ENCODE measurements at places on chromosomes 11 and 22. TPM values are rescaled to one million over a fixed set of nuclear protein-coding genes. Genes with fewer than 3 reads are reported as not detected.

APOA5 gene
- total RNA-seq: not detected

- no peak for DNase-seq
These were observed 53.3 kb downstream of the FAT3 start for GRCh38 chr11:92277871-92278270.

GRCh38 chr11:69295995-69296889 is 2.3 kb downstream of the MYEOV start:
- DNase-seq: no peak

FOLR1 gene
- not detected for total RNA-seq

OR52I1 gene
- total RNA-seq: not detected

DNA sequence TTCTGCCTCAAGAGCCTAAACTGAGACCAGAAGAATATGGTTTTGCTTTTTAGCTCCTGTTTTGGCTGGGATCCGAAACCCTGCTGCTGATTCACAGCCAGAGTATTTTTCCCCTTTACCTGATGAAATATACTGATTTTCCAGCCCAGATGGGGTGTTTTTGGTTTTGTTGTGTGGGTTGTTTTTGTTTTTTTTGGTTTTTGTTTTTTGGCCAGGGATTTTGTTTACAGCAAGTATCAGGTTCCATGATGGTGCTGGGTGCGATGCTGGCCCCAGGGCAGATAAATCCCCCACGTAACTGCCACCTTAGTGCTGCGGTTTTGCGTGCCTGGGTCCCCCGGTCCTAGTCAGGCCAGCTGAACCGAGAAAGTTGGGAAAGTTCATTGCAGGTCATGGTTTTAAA is 103.7 kb downstream of the ZBTB16 start:
- no peak for DNase-seq

CD3D gene
- 557 TPM for total RNA-seq

GRCh38 chr11:25734591-25735211 is 597.2 kb upstream of the ANO3 start:
- DNase-seq: no peak

MRE11 gene
- 44.2 TPM for total RNA-seq

- no peak for DNase-seq
These were observed at the start of gene MRGPRF for GRCh38 chr11:69013009-69013951. Gene MRGPRF (minus strand): TSS chr11:69013246. CDS start chr11:69009901, 3,345 bp downstream.

CACNA1I gene
- total RNA-seq: 8.4 TPM

- DNase-seq: peak; percentile 24
These were observed 122.4 kb downstream of the ETS1 start for GRCh38 chr11:128464878-128465450.

TMEM191C gene
- 2.0 TPM for total RNA-seq

DNA sequence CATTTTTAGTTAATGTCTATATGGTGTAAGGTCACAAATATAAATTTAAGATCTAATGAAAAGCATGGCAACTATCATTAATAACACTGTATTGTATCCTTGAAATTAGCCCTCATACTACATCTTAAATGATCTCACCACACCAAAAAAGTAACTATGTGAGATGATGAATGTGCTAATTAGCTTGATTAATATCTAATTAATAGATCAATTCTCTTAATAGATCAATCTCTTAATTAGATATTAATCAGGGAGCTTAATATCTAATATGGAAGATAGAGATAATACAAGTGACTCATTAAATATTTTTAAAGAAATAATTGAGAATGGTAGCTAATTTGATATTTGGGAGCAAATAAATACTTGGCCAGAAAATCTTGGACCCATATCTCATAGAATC is 178.5 kb upstream of the FAT3 start:
- DNase-seq: no peak

DNA sequence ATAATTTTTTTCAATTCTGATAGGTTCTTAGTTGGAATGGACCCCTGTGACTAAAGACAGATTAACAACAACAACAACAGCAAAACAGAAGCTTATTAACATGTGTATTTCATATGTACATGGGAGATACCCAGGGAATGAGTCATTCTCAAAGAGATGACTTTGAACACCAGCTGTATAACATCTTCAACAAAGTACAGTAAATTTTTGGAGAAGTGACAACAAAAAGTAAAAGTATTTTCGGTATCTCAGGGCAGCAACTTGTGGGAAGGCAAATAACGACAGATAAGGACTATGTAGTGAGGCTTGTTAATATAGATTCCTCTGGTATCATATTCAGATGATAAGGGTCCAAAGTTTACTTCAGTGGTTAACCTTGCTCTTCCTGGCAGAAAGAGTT is 573.4 kb upstream of the RAG2 start:
- no peak for DNase-seq

FXYD2 gene
- 0.97 TPM for total RNA-seq

TSPAN32 gene
- total RNA-seq: 77.6 TPM

- no peak for DNase-seq
These were observed 118.1 kb upstream of the TEAD1 start for GRCh38 chr11:12556155-12556554.

DMC1 gene
- 12.5 TPM for total RNA-seq

DNA sequence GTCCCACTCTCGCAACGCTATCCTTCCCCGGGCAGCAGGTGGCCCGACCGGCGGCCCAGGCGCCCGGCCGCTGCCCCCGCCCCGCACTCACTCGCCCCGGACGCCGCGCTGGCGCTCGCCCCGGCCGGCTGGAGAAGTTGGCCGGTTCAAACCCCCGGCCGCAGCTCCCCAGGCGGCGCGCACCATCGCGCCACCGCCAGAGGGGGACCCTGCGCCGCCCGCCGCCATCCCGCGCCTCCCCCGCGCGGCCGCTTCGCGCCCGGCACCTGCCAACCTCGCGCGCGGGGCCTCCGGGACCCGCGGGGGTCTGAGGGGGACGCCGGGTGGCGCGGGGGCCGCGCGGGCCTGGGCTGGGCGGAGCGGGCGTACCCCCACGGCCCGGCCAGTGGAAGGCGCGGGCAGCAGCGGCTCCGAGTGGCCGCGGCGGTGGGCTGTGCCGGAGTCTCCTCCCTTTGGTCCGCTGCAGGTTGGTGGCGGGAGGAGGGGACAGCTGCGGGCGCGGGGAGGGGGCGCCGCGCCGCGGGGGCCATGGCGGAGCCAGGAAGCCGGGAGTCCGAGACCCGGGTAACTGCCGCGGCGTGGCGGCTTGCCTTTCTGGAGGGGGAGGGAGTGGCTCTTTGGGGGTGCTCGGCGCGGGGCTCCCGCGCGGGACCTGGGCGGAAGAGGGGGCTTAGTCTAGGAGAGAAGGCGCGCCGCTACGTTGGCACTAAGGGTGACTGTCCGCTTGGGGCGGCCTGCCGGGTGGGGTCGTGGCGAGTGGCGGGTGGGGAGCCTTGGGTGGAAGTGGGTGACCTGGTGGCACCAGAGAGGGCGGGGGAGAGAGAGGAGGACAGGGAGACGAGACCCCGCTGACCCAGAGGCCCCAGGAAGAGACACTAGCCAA is at the start of the genes MPST and TST:
MPST (plus strand) TSS at position 434 of the 883 bp plus-strand sequence; CDS start at position 529, 95 bp downstream.
TST (minus strand) TSS at position 139 of the 883 bp plus-strand sequence. CDS start 715 bp downstream, outside the sequence.
- DNase-seq: peak; percentile 50

OR52L1 gene
- not detected for total RNA-seq

BTBD18 gene
- not detected for total RNA-seq

- DNase-seq: no peak
These were observed 9.1 kb downstream of the ARRB1 start for GRCh38 chr11:75342231-75342918.

GRCh38 chr11:102110761-102111010 is 439 bp downstream of the YAP1 start:
- no peak for DNase-seq

C11orf87 gene
- total RNA-seq: not detected

DDX25 gene
- total RNA-seq: 0.12 TPM

OPCML gene
- total RNA-seq: not detected

DNA sequence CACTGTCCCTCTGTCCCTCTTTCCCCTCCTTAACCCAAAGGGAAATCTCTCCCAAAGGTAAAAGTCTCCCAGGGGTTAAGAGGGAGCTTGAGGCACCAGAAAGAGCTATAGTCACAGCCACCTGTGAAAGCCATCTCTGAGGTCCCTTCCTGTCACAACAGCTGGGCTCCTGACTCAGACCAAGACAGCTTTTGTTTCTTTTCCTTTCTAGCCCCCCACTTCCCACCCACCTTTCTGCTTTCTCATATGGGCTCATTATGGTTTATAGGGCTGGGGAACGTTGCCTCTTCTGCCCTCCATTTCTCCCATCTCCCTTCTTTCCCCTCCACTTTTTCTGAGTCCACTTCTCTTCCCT is 19.1 kb downstream of the MIF start:
- no peak for DNase-seq

GRCh38 chr11:109527496-109527895 is 105.5 kb downstream of the C11orf87 start:
- no peak for DNase-seq

- no peak for DNase-seq
These were observed 7.4 kb downstream of the MSANTD4 start for GRCh38 chr11:106014620-106015019.

DNA sequence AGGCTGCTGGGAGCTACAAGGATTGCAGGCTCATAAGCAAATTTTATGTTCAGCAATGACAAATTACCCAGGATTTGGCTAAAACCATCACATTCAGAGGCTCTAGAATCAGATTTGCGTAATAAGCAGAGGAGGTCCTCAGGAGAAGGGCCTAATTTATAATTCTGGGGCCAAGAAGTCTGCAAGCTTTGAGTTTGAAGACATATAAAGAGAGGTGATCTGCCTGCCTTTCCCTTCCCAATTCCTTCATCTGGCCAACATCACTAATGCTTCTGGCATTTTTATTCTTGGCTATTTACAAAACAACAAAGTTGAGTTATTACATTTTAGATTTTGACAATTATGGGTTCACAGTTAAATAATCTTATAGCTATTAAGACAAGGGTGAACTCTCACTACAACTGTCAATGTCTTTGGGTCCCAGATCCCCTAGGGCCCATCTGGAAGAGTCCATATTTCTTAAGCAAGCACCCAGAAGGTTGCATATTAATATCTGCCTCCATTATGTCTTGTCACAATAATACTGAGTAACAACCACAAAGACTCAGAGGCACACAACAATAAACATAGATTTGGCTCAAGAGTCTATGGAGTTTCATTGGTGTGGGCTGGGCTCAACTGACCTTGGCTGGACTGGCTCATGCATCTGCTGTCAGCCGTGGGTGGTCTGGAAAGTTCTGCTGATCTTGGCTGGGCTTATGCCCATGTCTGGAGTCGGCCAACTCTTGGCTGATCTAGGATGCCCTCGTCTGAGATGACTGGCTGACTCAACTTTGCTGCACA is 67.2 kb upstream of the CD82 start:
- DNase-seq: no peak

PATE4 gene
- not detected for total RNA-seq

GRCh38 chr11:66509131-66509561 is 1.3 kb upstream of the BBS1 start:
- peak; percentile 12 for DNase-seq

DNA sequence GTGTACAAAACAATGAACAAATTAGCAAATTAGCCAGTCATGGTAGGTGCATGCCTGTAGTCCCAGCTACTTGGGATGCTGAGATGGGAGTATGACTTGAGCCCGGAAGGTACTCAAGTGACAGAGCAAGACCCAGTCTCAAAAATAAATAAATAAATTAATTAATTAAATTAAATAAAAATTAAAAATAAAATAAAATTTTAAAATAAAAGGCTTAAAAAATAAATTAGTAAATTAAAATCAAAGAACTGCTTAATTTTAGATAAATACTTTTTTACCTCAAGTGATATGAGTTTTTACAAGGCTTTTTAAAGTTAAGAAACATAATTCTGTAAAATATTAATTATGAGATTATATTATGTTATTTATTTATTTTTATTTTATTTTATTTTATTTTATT is 50.9 kb upstream of the TSPAN18 start:
- no peak for DNase-seq

GRCh38 chr22:48505891-48506290 is 1321.8 kb downstream of the BRD1 start:
- DNase-seq: no peak

PPFIBP2 gene
- 33.1 TPM for total RNA-seq

GRCh38 chr11:93733474-93733873 is 7.8 kb downstream of the TAF1D start:
- DNase-seq: no peak

SSTR3 gene
- 10.2 TPM for total RNA-seq

- no peak for DNase-seq
These were observed 15.5 kb upstream of the RAC2 start for GRCh38 chr22:37259540-37260029.

- no peak for DNase-seq
These were observed 105.0 kb downstream of the TRPC6 start for GRCh38 chr11:101478587-101479369.

P2RY2 gene
- total RNA-seq: not detected

BTG4 gene
- total RNA-seq: not detected

DNA sequence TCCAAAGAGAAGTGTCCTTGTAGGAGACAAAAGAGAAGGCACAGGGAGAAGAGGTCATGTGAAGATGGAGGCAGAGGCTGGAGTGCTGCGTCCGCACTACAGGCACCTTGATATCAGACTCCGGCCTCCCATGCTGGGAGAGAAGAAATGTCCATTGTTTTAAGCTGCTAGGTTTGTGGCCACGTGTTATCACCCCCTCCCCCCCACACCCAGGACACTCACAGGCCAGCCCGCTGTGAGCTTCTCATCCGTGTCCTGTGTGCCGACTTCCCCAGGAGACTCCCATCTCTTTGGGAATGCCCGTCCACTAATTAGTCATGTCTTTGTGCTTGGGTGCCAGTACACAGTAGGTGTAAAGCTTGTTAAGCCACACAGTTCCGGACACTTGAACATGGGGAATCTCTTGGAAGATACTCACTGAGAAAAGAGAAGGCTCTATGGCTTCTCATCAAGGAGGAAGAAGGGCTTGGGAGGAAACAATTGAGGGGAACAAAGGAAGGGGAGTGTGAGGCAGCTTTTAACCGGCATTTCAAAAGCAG is 1234.7 kb downstream of the TBC1D22A start:
- DNase-seq: no peak

DNA sequence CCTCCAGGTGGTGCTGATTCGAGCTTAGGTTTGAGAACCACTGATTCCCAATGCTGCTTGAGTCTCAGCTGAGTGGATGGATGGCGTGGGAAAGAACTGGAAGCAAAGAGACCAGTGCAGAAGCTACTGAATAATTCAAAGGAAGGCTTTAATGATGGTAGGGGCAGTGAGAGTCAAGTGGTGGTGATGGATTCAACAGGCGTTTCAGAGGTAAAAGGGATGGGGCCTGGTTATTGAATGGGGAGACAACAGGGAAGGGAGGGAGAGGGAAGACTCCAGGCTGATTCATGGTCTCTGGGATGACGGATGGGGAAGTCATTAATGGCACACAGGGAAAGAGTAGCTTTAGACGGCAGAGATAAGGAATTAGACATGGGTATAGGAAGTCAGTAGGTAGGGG is 104.3 kb upstream of the TBCEL start:
- no peak for DNase-seq

APOBEC3B gene
- total RNA-seq: 8.8 TPM

GRCh38 chr11:109708184-109708583 is 286.2 kb downstream of the C11orf87 start:
- no peak for DNase-seq

GRCh38 chr22:47161631-47162030 is 399.2 kb downstream of the TBC1D22A start:
- no peak for DNase-seq

- DNase-seq: no peak
These were observed 24.3 kb downstream of the OSBP2 start for GRCh38 chr22:30718938-30719337.

- DNase-seq: no peak
These were observed 63.0 kb downstream of the HORMAD2 start for GRCh38 chr22:30143265-30143664.

- no peak for DNase-seq
These were observed 30.1 kb upstream of the ALDH3B2 start for GRCh38 chr11:67704524-67704923.

GRCh38 chr11:103608566-103608965 is 427.9 kb upstream of the DDI1 start:
- DNase-seq: no peak

SLC5A1 gene
- not detected for total RNA-seq

GRCh38 chr11:27468209-27468994 is 4.2 kb downstream of the LGR4 start:
- DNase-seq: no peak
